Kidney capillary endothelial cell (primary cell): ENCODE measurements at places on chromosomes 5 and 9.
A peak's percentile ranks its signal among the peaks of the same experiment; 100 is the strongest.

- peak; percentile 56 for DNase-seq
These were observed 36.2 kb downstream of the NEK6 start for GRCh38 chr9:124293718-124294506.

- no peak for DNase-seq
These were observed 13.0 kb upstream of the PCDHAC2 start for GRCh38 chr5:140953234-140953633.

GRCh38 chr9:131258186-131258585, 18.1 kb downstream of the FAM78A start:
- no peak for DNase-seq

DNA sequence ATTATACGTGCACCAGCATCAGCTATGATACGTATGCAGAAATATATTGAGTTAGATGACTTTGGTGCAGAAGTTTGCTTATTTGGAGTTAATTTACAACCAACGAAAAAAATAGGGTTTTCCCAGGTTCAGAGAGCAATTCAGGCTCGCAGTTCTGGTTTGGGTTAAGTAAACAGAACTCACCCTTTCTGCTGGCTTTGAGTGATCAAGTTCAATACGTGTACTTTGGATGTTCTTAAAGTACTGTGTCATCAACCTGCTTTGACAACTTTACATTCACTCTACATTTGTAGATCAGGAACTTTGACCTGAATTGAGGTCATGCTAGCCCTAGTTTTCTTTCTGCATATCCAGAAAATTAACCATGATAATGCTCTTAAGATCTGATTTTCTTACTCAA, 40.7 kb downstream of the ACOT12 start:
- no peak for DNase-seq

GRCh38 chr9:131116281-131117120, 8.9 kb upstream of the NUP214 start:
- DNase-seq, result peak; percentile 54

GRCh38 chr9:37840560-37841194, 40.1 kb downstream of the DCAF10 start:
- peak; percentile 67 for DNase-seq

DNA sequence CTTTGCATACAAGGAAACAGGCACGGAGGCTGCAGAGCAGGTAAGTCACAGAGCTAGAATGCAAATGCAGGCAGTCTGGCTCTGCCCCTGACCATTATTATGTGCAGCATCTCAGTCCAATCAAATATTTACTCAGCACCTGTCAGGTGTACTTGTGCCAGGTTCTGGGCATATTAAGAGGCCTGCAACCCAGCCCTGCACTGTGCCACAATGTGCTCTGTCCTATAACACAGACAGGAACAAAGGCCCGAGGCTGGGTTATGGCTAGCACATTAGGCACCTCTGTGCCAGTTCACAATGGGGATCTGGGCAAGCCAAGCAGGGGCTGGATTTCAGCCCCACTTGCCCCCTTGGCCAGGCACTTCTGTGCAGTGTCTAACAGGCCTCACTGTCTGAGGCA, 14.0 kb downstream of the ARL15 start:
- DNase-seq, result no peak

DNA sequence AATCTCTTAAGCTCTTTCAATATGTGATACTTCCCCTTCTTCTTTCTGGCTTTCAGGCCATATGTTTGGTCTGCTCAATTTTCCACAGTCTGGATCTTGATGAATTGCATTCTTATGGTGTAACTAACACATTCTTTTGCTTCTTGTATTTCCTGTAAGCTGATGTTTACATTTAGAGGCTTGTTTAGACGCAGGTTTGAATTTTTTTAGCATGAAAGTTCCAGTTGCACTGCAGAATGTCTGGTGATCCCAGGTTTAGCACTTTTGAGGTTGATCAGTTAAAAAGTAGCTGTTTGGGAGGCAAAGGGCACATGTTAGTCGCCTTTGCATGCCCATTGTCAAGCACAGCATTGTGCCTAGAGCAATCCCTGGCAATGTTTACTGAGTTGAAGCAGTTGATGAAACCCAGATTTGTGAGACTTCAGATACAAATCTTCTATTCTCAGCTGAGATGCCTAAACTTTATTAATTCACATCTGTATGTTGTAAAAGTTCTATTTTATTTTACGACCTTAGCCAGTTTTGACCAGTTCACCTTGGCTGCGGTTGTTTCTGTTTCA, 59.6 kb upstream of the SPATA31C2 start:
- no peak for DNase-seq

DNA sequence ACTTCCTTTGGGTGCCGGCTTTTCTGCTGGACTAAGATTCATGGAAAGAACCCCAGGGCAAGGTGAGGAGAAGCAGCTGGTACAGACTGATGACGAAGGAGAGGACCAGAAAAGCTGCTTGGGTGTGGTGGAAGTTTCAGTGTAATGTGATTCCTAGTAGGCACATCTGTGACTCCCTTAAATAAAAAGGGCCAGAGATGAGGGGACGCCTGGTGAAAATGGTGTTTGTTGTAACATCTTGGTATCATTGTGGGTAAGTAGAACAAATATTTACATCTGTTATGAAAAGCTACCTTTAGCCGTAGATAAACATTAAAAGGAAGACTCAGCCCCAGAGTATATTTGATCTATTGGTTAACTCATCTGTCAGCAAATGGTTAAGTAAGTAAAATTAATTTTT, 33.8 kb downstream of the OTULINL start:
- no peak for DNase-seq

GRCh38 chr9:89919171-89919681, 314.4 kb downstream of the GADD45G start:
- DNase-seq, result peak; percentile 46

DNA sequence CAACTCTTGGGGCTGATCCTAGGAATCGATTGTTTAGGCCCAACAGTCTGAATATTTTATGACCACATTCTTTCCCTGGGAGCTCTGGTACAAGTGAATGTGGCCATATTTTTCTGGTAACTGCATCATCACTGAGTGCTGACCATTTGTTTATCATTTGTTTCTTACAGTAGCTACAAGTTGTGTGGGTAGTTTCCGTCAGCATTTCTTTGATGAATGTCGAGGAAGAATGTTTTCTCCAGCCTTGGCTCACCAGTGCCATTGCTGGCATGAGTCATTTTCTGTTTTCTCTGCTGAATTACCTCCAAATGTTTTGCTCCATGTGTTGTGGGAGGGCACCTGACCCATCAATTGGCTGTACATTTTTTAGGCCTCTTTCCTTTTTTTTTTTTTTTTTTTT, 14.1 kb upstream of the CARD19 start:
- DNase-seq, result no peak

DNA sequence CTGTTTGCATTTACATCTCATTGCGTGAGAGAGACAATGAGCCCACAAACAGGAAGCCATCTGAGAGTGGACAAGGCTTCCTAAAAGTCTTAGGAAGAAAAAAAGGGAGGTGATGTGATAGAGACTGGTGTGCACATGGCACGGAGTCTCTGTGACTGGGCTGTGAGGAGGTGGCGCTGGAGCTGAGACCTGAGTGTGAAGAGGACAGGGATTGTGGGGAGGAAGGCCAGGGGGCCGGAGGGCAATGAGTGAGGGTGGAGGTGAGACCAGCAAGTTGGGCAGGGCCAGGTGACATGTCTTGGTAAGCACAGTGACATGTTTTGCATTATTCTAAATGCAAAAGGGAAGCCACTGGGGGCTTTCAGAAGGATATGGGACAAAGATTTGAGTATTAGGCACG, 45.0 kb downstream of the TSPAN17 start:
- DNase-seq, result no peak

DNA sequence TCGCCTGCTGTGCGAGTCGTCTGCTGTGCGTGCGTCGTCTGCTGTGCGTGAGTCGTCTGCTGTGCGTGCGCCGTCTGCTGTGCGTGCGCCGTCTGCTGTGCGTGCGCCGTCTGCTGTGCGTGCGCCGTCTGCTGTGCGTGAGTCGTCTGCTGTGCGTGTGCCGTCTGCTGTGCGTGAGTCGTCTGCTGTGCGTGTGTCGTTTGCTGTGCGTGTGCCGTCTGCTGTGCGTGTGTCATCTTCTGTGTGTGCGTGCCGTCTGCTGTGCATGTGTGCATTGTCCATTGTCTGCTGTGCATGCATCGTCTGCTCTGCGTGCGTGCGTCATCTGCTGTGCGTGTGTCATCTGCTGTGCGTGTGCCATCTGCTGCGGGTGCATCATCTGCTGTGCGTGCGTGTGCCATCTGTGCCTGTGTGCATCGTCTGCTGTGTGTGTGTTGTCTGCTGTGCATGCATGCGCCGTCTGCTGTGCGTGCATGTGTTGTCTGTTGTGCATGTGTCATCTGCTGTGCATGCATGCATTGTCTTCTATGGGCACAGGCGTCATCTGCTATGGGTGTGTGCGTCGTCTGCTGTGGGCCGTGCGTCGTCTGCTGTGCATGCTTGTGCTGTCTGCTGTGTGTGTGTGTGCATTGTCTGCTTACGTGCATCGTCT, 68.6 kb upstream of the IRX4 start:
- no peak for DNase-seq

- no peak for DNase-seq
These were observed 11.6 kb upstream of the PAPPA start for GRCh38 chr9:116141864-116142561.

DNA sequence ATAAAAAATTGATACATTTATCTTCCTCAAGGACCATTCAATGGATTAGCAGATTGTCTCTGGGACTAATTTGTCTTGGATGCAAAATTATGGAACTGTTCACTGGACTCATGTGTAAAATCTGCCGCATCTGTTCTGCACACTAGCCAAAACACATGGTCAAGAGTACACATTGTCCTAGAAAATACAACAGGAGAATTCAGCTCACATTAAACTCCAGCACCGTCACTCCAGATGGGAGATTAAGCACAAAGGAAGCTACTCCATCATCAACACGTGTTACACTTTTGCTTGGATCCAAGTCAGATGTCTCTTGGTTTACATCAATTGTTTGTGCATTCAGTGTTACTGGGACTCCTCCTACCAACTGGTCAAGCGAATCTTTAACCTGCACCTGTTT, 28.8 kb downstream of the C5 start:
- no peak for DNase-seq

DNA sequence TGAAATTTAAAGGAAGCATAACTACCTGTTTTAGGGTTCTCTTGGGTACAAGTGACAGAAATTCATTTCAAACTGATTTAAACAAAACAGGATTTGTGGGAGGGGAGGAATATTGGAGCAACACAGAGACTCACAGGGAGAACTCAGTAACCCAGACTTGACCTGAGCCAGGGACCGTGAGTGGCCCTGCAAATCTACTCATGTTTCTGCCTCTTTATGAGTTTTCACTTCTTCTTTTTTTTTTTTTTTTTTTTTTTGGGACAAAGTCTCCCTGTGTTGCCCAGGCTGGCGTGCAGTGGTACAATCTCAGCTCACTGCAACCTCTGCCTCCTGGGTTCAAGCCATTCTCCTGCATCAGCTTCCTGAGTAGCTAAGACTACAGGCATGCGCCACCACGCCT, 405.6 kb upstream of the ZNF608 start:
- no peak for DNase-seq

GRCh38 chr9:626596-626995, 214.9 kb upstream of the DMRT1 start:
- no peak for DNase-seq

DNA sequence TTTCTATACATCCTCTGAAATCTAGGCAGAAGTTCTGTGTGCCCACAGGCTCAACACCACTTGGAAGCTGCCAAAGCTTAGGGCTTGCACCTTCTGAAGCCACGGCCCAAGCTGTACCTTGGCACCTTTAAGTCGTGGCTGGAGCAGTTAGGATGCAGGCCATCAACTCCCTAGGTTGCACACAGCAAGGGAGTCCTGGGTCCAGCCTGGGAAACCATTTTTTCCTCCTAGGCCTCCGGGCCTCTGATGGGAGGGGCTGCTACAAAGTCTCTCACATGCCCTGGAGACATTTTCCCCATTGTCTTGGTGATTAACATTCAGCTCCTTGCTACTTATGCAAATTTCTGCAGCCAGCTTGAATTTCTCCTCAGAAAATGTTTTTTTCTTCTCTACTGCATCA, 15.5 kb upstream of the PLK2 start:
- no peak for DNase-seq

GRCh38 chr9:4315582-4316215, 15.8 kb upstream of the GLIS3 start:
- DNase-seq, result peak; percentile 68

GRCh38 chr5:149360272-149360671, 2.4 kb downstream of the PCYOX1L start:
- no peak for DNase-seq

- DNase-seq, result no peak
These were observed 101.3 kb downstream of the FBXL7 start for GRCh38 chr5:15601274-15601673.

DNA sequence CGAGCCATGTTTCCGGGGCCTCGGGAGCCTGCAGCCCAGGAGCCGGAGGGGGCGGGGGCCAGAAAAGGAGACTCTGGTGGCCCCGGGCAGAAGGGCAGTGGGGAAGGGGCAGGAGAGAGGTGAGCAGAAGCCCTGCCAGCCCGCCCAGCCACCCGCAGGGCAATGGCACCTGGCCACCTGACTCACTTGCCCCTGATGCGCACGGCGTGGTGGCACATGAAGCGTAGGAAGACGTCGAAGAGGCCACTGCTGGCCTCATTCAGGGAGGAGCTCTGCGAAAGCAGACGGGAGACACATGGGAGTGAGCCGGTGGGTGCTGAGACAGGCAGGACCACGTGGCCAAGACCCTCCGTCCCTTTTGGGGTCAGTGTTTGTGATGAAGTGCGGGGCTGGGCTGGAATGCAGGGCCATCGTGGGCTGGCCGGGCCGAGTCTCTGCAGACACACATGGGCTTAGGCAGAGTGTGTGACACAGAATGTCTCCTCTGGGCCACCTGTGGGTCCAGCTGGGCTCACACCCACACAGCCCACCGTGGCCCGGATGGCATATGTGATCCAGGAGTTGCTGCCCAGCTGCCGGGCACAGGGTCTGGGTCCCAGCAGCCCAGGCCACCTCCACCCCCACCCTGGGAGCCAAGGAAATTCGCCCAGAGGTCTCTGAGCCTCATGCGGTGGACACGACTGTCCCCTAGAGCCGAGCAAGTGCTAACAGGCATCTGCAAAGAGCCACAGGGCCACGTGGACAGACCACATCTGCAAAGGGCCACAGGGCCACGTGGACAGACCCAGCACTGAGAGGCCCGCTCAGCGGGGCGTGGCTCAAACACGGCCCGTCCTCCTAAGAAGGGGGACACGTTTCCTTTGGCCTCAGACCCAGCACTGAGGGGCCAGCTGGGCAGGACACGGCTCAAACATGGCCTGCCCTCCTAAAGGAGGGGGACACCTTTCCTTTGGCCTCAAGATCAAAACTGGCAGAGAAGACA, 23.6 kb downstream of the TERT start:
- DNase-seq, result no peak

DNA sequence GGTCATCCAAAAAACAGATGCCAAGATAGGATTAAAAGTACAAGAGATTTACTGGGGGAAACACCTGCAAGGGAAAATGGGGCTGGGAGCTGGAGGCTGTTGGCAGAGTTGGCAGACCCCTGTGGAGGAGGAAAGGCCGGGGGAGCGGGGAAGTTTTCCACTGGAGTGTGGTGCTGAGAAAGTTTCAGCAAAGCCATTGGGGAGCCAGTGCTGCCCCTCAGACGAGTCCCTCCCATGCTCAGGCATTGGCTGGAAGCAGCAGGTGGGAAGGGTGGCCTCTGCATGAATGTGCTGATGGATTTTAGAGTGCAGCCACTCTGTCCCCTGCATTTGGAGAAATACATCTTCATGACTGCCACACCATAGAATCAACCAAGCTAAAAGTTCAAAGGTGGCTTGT, 52.8 kb downstream of the TTC1 start:
- DNase-seq, result no peak

GRCh38 chr5:149903404-149903803, 41.2 kb downstream of the PDE6A start:
- DNase-seq, result no peak

- DNase-seq, result no peak
These were observed 69.4 kb downstream of the LMX1B start for GRCh38 chr9:126682928-126683697.
